ENCODE measurements at places on chromosomes 2 and 18.

DNA sequence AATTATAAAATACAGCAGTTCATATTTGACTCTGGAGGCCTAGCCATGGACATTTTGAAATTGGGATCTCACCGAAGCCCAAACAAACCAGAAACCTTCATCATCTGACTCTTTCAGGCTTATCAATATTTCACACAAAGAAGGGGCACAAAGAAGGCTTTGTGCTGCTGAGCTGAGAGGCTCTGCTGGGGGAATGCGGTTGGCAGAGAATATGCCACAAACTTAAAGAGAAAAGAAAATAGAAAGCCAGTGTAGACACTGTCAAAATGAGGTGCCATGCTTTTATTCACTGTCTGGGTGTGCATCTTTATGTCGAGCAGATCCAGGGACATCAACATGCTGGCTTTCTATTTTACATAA is 162.6 kb downstream of the QPCT start:
- peak; percentile 29 for DNase-seq

GRCh38 chr2:222930862-222931261 is 70.0 kb downstream of the ACSL3 start:
- no peak for DNase-seq

GRCh38 chr2:201130524-201131186 is 14.7 kb downstream of the CFLAR start:
- DNase-seq, result no peak

GRCh38 chr2:64451051-64451450 is 2.9 kb upstream of the LGALSL start:
- no peak for DNase-seq

DNA sequence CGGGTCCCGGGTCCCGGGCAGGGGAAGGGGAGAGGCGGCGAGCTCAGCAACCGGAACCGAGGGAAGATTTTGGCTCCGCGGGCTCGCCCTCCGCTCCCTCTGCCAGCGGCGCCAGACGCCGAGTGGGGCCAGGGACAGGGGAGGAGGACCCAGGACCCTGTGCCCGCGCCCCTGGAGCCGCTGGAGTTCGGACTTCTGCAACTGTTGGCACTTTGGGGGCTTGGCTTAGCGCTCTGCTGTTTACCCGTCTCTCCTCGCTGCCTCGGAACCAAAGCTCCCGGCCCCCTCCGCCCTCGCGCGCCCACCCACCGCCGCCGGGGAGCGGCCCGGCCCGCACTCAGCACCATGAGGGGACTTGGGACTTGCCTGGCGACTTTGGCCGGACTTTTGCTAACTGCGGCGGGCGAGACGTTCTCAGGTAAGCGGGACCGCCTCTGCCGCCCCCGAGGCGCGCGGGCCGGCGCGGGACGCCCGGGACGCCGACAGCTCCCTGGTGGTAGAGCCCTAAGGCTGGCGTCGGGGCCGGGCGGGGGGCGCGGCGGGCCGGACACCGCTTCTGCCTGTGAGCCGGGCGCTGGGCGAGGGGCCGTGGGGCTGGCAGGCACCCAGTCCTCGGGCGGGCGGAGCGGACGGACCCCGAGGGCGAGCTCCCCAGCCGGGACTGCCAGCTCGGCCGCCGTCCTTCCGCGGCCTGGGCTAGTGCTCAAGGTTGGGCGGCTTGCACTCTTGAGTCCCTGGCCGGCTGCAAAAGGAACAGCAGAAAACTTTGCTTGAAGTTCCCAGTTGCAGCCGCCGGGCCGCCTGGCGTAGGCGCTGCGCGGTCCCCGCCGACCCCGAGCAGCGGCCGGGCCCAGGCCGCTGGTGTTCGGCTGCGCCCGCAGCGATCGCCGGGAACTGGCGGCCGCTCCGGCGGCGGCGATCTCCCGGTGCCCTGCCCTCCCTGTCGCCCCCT is 634 bp downstream of the PTPRM start:
- no peak for DNase-seq

DNA sequence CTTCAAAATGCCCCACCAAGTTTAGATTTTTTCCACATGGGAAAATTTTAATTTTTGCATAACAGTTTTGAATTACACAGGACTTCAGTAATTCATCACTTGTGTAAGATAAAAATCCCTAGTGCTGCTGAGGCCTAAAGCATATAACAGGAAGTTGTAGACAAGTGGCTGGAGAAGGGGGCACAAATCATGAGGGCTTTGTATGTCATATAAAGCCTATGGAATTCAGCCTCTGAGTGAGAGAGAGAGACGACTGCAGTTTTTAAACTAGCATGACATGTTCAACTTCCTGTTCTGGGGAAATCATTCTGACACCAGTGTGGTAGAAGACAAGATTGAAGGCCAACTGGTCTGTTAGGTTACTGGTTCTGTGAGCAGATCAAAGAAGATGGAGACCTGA is 187.3 kb upstream of the CHST9 start:
- DNase-seq, result no peak

- peak; percentile 63 for DNase-seq
These were observed 1.5 kb downstream of the GPC1 start for GRCh38 chr2:240436683-240437550.

- DNase-seq, result no peak
These were observed 2.0 kb upstream of the CYP26B1 start for GRCh38 chr2:72149556-72150156.

GRCh38 chr2:101781326-101781725 is 83.8 kb downstream of the MAP4K4 start:
- DNase-seq, result no peak

- DNase-seq, result no peak
These were observed 15.2 kb downstream of the EN1 start for GRCh38 chr2:118832071-118832790.

DNA sequence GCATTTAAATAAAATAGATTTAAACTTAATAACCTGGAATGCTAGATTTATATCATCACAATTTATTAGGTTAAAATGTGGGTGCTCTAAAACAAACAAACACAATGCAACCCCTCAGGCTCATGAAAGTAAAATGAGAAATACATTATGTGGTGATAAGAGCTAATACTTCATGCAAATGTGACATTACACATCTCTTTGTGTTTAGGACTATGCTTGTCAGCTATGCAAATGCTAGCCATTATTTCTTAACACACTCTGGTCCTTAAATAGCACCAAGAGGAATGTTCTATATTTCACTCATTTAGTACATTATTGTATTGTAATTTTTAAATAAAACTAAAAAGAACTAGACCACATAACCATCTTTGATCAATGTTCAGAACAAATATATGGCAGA is 627.6 kb downstream of the DPP10 start:
- DNase-seq, result peak; percentile 7

GRCh38 chr18:8607776-8608742 is 1.2 kb upstream of the RAB12 start:
- DNase-seq, result no peak

DNA sequence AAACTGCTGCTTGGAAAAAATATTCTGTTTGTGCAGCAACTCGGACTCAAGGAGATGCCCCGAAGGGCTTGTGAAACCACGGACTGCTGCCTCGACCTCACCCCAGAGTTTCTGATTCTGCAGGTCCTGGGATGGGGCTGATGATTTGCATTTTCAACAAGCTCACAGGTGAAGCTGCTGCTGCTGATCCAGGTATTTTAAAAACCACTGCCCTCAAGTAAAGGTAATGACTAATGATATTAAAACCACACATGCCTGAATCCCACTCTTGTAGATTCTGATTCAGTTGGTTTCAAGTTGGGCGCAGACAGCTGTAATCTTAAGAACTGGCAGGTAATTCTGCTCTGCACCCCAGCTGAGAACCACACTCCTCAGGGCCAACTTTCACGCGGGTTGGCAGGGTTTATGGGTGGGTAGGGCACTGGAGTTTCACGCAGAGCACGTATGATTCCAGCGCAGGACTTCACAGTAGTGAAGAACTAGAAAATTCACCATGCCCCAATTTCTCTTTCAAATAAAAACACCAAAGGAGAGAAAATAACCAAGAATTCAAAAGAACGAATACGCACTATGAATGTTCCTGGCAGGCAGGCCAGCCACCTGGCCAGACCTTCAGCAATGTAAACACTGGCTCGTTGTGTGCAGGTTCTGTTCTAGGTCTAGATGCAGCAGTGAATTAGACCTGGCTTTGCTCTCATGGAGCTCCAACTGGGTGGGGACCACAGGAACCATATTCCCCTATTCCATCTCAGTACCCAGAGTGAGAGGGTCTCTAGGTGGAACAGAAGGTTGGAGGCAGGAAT is 74.6 kb upstream of the ZFP36L2 start:
- DNase-seq, result no peak

- no peak for DNase-seq
These were observed 18.9 kb downstream of the PTPN18 start for GRCh38 chr2:130374587-130375290.

DNA sequence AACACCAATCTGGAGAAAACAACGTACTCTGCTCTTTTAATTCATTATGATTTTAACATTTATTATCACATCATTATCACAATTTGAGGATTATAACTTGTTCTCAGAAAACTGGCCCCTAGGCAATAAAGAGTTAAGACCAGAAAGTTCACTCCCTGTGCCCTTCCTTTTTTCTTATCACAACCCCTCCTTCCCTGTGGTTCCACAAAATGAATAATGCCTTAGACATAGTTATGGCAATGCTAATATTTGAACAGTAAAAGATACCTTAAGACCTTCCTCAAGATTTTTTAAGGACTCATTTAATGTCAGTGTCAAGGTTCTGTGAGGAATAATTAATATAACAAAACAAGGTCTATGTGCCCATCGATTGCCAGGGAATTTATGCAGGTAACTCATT is 596.2 kb downstream of the ARHGAP15 start:
- no peak for DNase-seq

- DNase-seq, result no peak
These were observed 20.5 kb upstream of the ITGB6 start for GRCh38 chr2:160220545-160221009.

Data from brain (organoid and tissue), 16 donors.